Gastroesophageal sphincter (tissue), 4 donors: ENCODE measurements at places on chromosomes 6 and 20. TPM values are rescaled to one million over a fixed set of nuclear protein-coding genes. Genes with fewer than 3 reads are reported as not detected.

GRCh38 chr6:26554447-26554696, 16.2 kb downstream of the HMGN4 start:
- ATAC-seq = no peak

GRCh38 chr6:127956260-127956888, 55.5 kb upstream of the THEMIS start:
- no peak for ATAC-seq

GRCh38 chr6:24329022-24329421, 28.8 kb downstream of the DCDC2 start:
- ATAC-seq = no peak

GSTA2 gene
- not detected for total RNA-seq

OPRM1 gene
- not detected for total RNA-seq

MTFR2 gene
- total RNA-seq = 0.62 TPM

DNA sequence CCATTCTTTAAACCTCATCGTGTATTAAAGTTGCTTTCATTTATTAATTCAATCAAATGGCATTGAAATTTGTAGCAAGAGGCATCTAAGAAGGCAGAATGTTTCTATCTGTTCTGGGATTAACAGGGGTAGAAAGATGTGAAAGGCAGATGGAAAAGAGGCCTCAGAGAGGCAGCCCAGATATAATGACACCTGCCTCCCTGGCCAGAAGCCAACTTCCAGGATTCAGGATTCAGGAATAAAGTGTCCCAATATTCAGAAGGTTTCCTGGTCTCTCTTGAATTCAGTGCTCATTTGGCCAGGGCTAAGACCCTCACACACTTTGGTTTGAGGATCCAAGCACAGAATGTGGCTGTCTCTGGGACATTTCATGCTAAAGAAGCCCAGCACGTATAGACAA, 39.9 kb downstream of the HLA-B start:
- ATAC-seq = no peak

GRCh38 chr6:157089258-157089657, 234.1 kb downstream of the TMEM242 start:
- no peak for ATAC-seq

SLX4IP gene
- 1.6 TPM for total RNA-seq

- ATAC-seq = no peak
Measured at GRCh38 chr6:148069256-148069655, 273.4 kb upstream of the SASH1 start.

- no peak for ATAC-seq
Measured at GRCh38 chr6:149261364-149262040, 56.0 kb upstream of the TAB2 start.

DNA sequence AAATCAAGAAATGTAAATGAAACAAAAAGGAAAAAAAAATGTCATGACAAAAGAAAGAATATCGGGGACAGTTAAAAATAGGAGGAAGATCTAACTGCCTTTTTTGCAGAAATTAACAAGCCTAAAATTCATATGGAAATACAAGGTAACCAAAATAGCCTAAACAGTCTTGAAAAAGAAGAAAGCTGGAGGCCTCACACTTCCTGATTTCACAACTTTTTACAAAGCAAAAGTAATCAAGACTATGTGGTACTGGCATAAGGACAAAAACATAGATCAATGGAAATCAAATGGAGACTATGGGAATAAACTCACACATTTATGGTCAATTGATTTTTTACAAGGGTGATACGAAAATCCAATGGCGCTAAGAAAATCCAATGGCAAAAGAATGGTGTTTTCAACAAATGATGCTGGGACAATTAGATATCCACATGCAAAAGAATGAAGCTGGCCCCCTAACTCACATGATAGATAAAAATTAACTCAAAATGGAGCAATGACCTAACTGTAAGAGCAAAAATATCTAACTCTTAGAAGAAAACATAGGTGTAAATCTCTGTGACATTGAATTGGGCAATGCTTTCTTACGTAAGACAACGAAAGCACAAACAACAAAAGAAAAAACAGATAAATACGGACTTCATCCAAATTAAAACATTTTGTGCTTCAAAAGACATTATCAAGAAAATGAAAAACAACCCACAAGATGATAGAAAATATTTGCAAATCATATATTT, 24.5 kb downstream of the MAP3K5 start:
- no peak for ATAC-seq

- no peak for ATAC-seq
Measured at GRCh38 chr20:38420388-38421085, 14.6 kb downstream of the SNHG17 start.

GRCh38 chr6:40672087-40672486, 84.9 kb upstream of the LRFN2 start:
- no peak for ATAC-seq

DNA sequence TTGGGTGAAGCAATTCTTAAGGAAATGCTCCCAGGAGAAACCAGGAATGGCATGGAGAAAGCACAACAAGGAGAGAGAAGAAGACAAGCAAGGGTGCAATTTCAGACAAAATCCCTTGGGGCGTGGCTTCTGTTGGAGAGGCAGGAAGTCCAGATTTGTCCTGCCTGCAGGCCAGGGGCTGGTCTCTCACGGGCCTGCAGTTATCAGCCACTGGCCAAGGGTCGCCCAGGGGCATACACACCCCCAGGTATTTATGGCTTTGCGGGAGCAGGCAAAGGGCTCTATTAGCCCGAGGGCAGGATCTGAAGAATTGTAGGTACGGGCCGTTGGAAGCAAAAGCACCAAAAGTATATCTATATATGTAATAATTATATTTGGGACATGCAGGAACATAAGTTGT, 87.7 kb downstream of the IYD start:
- no peak for ATAC-seq

DNA sequence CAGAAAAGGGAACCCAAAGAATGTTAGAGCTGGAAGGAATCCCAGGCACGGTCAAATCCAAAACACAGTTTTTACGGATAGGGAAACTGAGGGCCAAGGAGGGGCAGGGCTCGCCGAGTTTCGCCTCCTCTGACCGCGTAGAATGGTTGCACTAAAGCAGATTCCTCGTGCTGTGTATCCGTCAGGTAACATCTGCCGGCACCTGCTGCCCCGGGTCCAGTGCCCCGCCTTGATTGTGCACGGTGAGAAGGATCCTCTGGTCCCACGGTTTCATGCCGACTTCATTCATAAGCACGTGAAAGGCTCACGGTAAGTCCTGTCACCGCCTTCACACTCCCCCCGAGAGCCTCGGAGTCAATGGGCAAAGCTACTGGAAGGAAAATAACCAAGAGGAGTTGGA, 17.1 kb downstream of the TUBB2A start:
- ATAC-seq = no peak

ECT2L gene
- not detected for total RNA-seq

- ATAC-seq = no peak
Measured at GRCh38 chr6:14366872-14367271, 249.3 kb downstream of the CD83 start.

DNA sequence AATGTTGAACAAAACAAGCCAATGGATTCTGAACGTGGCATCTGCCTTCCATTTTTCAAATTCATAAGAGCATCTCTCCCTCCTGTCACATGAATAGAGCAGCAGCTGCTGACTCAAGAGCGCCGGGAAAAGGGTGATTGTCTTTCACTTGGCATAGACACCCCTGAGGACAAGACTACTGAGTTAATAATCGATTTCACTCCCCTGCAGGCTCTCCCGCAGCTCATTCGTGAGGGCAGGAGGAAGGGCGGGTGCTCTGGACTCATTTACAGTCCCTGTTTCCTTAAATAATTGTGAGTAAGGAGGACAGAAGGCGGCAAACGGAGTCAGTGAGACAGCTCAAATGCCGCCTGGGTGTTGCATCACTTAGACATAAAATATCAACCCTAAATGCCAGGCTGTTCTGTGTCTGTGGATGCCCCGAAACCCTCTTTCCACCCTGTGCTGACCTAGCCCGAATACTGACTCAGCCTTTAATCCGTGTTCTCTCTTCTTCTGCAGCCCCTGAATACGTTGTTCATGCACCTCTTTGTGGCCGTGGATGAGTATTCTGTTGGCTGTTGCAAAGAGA, 21.6 kb downstream of the CFAP61 start:
- no peak for ATAC-seq

NINL gene
- total RNA-seq = 4.8 TPM

SIRPD gene
- not detected for total RNA-seq

DNA sequence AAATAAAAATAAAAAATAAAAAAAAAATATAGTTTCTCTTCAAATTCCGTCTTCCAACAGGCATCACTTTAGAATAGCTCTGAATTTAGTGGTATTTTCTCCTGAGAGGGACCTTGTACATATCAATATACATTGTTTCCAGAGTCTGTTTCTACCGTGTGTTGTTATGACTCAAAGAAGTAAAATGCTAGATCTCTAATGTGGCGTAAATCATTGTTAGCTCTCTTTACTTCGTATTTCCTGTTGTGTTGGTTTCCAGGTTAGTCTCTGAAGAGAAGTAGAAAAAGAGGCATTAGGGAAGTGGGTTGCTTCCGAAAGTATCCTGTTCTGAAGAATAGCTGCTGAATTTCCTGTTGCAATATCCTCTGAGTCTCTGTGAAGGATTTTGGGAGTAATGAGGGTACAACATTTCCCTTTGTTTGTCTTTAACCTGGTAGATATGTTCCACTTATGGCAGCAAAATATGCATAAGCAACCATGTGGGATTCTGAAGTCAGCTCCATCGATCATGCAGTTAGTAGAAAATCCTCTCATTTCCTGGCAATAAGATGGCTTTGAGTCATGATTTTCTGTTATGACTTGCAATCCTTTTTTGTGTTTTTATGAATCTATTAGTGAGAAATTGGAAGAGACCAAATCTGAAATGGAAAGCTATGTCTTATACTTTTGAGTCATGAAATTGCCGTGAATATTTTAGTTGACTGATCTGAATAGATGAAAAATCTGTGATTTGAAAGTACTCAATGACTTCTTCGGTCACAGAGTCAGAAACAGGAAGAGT, 42.0 kb upstream of the MCHR2 start:
- no peak for ATAC-seq

CTCFL gene
- not detected for total RNA-seq

DEFB132 gene
- not detected for total RNA-seq

PLCG1 gene
- 173 TPM for total RNA-seq

DPPA5 gene
- total RNA-seq = not detected

DNA sequence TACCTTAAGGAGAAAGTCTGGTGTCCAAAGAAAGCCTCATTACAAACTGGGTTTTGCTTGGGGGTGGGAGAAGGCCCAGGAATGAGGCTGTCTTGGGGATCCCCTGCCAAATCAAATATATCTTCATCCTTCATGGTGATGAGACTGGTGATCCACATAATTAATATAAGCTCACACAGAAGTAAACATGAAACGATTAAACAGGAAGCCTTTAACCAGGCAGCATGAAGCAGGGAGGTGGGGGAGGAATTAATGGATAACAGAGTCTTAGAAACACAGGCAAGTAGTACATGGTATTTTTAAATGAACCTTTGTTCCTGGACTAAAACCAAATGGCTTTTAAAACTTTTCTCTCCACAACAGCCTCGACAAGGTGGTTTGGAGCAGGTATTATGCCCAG, 437.5 kb downstream of the TFAP2A start:
- ATAC-seq = no peak
